NCI-H187 (cell line): ENCODE measurements at places on chromosomes 12 and 14.

DNA sequence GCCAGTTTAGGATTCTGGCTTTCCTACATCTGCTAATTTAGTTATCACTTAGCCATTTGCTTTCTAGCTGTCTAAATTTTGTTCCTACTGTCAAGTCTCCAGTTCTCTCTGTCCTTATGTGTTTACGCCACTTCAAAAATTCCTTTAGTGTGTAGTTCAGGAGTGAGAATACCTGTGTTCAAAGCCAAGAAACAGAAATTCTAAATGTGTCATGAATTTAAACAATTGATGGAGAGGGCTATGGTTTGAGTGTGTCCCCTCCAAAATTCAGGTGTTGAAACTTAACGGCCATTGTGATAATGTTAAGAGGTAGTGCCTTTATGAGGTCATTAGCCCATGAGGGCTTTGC lies 11.4 kb upstream of the CATSPERB start:
- no peak for DNase-seq

DNA sequence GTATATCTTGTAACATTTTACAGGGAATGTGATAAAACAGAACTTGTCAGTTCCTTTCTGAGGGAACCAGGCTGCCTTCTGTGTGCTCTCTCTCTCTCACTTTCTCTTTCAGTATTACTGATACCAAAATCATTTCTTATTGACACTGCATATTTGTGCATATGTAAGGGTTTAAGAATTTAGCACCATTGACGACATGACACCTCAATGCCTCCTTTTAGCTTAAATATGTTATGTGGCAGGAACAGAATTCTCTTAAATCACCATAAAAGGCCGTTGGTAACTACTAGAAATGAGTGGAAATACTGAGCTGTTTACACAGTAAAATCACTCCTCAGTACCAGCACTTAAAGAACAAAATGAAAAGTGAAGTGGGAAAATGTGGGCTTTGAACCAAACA lies 457.7 kb upstream of the SYT1 start:
- DNase-seq, result no peak

GRCh38 chr14:102182190-102182589 lies 42.5 kb downstream of the WDR20 start:
- DNase-seq, result no peak

- no peak for DNase-seq
Measured at GRCh38 chr12:51055060-51055459, 6.9 kb downstream of the LETMD1 start.

DNA sequence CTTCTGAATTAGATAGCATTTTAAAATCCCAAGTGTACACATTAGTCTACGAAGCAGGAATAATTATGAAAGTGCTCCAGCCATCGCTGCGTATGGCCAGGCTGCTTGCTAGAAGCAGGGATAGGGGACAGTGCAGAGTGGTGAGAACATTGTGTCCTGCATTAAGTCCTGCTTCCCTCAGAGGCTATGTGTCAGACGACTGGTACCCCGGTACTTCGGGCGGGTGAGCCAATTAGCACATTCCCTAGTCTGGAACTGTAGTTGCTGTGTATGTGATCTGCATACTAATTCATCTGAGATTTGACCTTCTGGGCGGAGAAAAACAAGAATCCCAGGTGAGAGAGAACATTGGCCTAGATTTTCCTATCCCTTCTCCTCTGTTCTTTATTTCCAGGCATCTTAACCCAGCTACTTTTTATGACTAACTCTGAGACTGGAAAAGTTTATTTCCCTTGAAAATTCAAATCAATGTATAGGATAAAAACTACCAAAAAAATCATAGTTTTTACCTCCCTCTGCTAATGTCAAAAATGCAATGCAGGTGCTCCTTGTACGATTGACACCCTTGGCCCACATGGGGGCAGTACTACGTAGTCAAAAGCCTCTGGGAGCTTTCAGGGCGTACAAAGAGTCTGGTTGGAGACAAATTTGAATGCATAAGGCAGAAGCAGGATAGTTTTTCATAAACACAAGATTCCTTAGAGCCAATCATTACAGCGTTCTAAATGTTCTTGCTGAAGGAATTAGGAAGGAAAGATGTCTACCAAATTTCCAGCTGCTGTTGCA lies 764.3 kb downstream of the NOVA1 start:
- peak; percentile 54 for DNase-seq

GRCh38 chr14:51304438-51304837 lies 64.4 kb downstream of the TMX1 start:
- DNase-seq, result no peak
